Activated naive CD4-positive, alpha-beta T cell treated with Interleukin-2 at 50 U/mL for 16 hours (primary cell): ENCODE measurements at places on chromosomes 2 and 18.

GRCh38 chr18:49247781-49248180 is 212.7 kb downstream of the DYM start:
- DNase-seq, result no peak

DNA sequence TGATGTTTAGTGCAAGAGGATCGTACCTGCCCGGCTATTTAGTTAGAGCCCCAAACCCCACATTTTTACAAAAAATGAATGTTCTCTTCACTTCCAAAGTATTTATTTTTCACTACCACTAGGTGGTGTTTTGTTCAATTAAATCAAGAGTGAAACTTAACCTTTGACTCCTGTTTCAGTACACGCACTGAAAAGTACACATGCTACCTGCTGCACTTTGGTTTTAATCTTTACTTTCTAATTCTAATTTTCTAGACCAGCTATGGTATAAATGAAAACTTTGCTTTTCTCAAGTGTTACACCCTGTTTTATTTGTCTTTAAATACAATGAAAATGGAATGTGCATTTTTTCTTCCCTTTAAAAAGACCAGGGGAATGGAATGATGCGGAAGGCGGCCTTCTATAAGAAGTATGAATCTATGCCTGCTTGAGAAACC is 31.4 kb upstream of the CHN1 start:
- no peak for DNase-seq

DNA sequence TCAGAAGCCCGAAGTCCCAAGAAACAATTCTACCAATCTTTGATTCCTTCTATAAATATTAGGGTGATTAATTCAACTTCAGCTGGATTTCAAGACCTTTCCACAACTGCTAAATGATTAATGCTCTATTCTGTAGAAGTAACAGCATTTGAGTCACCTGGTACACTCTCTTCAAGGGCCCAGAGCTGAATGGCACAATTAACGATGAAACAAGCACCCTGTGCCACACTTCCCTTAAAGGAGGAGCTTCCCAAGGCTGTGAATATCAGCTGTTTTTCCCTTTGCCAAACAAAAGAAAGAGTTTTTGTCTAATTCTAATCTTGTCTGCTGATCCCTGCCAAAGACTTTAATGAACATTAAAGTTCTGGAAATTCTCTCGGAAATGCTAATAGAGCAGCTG is 56.0 kb downstream of the BOD1L2 start:
- DNase-seq, result no peak

- peak; percentile 12 for DNase-seq
These were observed 25.7 kb upstream of the NCL start for GRCh38 chr2:231489990-231490389.

DNA sequence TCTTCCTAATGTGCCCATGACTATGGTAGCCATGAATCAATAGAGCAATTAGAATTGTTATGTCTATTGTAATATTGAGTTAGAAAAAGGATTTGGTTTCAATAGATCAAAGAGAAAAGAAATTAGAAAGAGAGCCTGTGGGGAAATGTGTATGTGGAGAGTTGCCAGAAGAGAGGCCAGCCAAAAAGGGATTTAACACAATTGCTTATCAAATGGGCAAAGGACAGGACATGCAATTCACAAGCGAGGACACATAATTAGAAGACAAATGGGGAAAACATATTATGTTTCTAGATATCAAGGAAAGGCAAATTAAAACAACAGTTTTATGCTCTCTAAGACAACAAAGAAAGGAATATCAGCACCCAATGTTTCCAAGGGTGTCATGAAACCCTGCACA is 403.2 kb upstream of the KLHL29 start:
- no peak for DNase-seq

DNA sequence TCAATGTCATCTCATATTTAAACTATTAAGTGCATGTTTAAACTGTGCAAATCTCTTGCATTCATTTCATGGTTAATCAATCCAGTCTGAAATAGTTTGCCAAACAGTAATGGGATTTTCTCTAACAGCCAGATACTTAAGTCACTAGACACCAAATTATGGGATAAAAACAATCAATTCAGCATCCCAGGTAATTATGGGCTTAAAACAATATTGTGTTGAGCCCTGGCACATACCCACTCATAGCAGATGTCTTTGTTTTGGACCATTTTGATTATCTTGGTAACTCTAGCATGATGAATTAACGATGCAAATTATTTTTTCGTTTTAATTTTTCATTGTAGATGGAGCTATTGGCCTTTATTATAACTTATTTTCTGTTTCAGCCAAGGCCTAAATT is 118.5 kb upstream of the CD302 start:
- no peak for DNase-seq

DNA sequence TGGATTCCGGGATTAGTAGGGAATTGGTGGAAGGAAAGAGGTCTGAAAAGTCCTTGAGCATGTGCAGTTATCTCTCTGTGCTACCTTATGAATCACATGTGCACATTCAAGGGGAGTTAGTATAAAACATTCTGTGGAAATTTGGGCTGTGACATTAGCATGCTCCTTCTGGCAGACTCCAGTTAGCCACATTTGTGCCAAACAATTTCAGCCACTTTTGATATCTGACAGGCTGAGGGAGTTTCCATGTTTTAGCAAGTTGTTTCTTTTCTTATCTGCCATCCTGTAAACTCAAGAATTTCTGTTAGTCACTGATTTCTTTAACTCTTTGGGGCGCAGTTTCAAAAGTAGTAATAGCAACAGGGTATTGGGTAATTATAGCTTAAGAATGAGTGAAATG is 28.3 kb upstream of the GYPC start:
- no peak for DNase-seq

- DNase-seq, result no peak
These were observed 12.5 kb downstream of the CYP26B1 start for GRCh38 chr2:72134997-72135800.

- DNase-seq, result no peak
These were observed 1.8 kb upstream of the ARID5A start for GRCh38 chr2:96534701-96535181.

DNA sequence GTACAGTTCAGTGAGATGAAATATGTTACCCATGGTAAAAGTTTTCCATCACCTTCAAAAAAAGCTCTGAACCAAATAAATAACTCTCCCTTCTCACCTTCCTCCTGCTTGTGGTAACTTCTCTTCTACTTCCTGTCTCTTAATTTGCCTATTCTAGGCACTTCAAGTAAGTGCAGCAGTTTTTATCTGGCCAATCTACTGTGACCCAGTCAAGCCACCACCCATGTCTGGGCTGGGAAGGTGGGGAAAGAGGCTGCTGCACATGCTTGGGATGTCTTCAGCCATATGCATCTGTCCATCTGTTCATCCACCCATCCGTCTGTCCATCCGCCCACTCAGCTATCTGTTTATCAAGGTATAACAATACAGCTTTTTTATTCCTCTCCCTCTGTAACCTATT is 31.6 kb downstream of the ZNF532 start:
- DNase-seq, result no peak

- no peak for DNase-seq
These were observed 164.1 kb downstream of the KIAA1328 start for GRCh38 chr18:36993068-36993467.
